ENCODE measurements at places on chromosomes 4 and X. TPM values are rescaled to one million over a fixed set of nuclear protein-coding genes. Genes with fewer than 3 reads are reported as not detected.

NHSL2 gene
- 8.9 TPM for polyA plus RNA-seq

FHIP1A gene
- 5.6 TPM for polyA plus RNA-seq

PAQR3 gene
- polyA plus RNA-seq: 18.7 TPM

FGD1 gene
- polyA plus RNA-seq: 19.2 TPM

PPP2R3B gene
- 13.9 TPM for polyA plus RNA-seq
